ENCODE measurements at places on chromosomes 7 and 10.

GRCh38 chr10:62127975-62128374, 140.7 kb downstream of the RTKN2 start:
- no peak for DNase-seq

- DNase-seq, result no peak
These were observed 95.6 kb upstream of the ASAH2 start for GRCh38 chr10:50346942-50347341.

DNA sequence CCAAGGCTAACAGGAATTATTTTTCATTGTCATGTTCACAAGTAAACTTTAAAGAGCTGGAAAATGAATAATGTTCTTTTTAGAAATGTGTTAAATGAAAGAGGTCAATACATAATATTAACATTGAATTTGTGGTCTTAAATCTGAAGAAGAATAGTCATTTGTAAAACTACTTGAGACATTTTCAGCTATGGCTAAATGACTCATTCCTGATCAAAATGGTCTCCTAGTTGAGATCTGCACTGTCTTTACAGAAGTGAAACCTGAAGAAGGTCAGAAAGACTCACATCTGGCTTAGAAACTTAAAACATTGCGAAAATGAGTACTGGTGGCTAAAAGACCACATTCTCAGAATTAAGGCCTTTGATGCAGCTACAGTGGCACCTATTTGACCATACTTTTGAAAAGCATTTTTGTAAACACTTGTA, 5.9 kb downstream of the PIK3CG start:
- no peak for DNase-seq

- DNase-seq, result no peak
These were observed 48.9 kb upstream of the DUSP5 start for GRCh38 chr10:110448682-110449418.

DNA sequence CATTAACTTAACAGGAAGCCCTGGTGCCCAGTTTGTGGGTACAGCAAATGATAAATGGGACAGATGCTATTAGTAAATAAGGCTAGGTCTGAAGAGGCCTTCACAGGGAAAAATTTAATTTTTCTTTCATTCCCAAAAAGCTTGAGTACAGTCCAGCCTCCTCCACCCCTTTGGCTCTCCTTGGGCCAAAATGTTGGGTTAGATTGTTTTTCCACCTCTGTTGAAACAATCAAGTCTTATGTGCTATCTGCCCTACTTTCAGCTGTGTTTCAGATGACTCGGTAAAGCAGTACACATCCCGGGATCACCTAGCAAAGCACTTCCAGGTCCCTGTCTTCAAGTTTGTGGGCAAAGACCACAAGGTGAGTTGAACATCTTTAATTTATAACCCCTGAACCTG, 24.3 kb downstream of the PLA2G12B start:
- no peak for DNase-seq

DNA sequence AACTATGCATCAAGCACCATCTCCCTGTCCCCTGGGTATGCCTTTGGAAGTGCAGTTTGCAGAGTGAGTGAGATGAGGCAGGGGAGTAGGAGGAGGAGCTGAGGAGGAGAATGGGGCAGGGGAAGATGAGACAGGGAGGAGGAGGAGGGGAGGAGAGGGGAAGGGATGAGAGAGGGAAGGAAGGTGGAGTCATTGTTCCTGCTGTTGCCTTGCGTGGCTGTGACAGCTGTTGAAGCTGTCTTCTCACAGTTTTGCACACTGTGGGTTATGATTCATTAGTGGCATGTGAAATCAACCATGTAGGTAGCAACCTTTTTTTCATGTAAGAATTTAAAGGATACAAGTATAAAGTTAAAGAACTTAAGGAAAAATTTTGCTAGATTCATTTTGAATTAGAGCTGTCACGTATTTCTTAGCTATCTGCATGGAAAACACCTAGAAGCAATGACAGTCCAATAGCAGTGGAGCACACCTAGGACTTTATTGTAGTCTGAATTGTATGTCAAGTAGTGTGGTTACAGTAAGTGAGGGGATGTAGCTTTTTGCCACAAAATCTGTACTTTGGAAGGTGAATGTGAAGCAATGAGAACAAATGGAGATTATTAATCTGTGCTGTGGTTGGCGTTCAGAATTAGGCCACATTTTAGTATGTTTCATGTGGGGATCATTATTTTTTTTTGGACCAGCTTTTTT, 21.7 kb downstream of the CCM2 start:
- DNase-seq, result no peak

DNA sequence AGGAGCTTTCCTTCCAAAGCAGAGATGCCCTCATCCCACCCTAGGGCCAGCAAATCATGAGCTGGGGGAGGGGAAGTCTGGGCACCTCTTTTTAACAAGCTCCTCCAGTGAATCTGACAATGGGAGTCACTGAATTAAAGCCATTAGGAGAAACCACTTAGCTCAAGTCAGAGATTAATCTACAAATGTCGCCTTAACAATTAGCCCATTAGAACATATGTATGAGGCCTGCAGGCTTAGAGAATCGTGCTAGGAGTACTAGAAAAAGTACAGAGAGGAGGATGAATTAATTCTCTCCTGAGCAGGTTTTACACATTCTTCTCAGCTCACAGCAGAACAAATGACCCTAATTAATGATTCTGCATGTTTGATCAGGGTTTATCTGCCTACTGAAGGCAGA, 381.3 kb downstream of the KCNMA1 start:
- DNase-seq, result no peak

GRCh38 chr7:39042670-39043069, 65.0 kb downstream of the POU6F2 start:
- no peak for DNase-seq

DNA sequence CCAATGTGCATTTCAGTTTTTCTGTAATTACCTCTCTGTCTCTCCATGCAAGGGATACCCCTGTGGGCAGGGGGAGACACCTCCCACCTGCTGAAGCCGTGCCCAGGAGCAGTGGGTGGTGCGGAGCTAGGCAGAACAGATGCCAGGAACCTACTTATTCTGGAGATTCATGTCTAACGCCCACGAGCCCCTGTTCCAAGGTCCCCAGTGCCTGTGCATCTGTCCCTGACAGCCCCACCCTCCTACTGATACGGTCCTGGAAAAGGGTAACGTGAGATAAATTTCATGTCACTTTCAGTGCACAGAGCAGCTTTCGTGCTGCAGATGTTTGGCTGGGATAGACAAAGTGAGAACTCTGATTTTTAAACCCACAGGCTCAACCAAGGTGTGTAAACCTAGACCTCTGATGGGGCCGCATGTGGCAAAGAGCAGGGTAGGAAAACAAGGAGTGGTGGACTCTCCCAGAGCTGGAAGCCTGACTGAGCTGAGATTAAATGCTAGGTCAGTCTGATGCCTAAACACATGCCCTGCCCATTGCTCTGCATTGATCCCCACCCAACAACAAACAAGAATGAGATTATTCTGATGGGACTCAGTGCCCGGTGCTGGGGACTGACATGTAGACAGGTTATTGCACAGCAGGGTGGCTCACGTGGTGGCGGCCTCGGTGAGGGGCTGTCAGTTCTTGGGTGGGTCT, 123.6 kb upstream of the GDF10 start:
- DNase-seq, result no peak

- DNase-seq, result no peak
These were observed 33.6 kb downstream of the IQCE start for GRCh38 chr7:2592375-2592865.

GRCh38 chr10:78706726-78707540, 361.8 kb upstream of the ZMIZ1 start:
- no peak for DNase-seq

All from stimulated activated CD4-positive, alpha-beta T cell treated with anti-CD3 and anti-CD28 coated beads, Interleukin-15, amount 100 ng/mL, for 1 hour (primary cell).